Right ventricle myocardium superior (tissue), 1 donor: ENCODE measurements at places on chromosomes 7 and 10. TPM values are rescaled to one million over a fixed set of nuclear protein-coding genes. Genes with fewer than 3 reads are reported as not detected.
A peak's percentile ranks its signal among the peaks of the same experiment; 100 is the strongest.

The PTCD1 gene
- total RNA-seq = 3.0 TPM

- no peak for DNase-seq
These were observed 263.2 kb downstream of the HGF start for GRCh38 chr7:81506609-81507008.

- DNase-seq = no peak
These were observed 312.3 kb downstream of the REEP3 start for GRCh38 chr10:63833411-63834060.

The NUDT5 gene
- total RNA-seq = 10.0 TPM

The LIPK gene
- not detected for total RNA-seq

GRCh38 chr7:142808802-142809583 lies 38.2 kb downstream of the PRSS2 start:
- DNase-seq = peak; percentile 47
